ENCODE measurements at places on chromosomes 4 and X.
A peak's percentile ranks its signal among the peaks of the same experiment; 100 is the strongest.

GRCh38 chrX:23935106-23935505, 27.3 kb downstream of the CXorf58 start:
- no peak overlapping the region for H3K4me3 ChIP-seq
- no peak for DNase-seq
- no peaks in the 10 kb centered on the region for H3K36me3 ChIP-seq
- H3K27me3 ChIP-seq: no peaks in the 10 kb centered on the region

- no peak overlapping the region for H3K27ac ChIP-seq
- H3K27me3 ChIP-seq: no peaks in the 10 kb centered on the region
- no peak for DNase-seq
- H3K36me3 ChIP-seq: no peaks in the 10 kb centered on the region
Measured at GRCh38 chrX:127708155-127708554, 344.0 kb downstream of the ACTRT1 start.

DNA sequence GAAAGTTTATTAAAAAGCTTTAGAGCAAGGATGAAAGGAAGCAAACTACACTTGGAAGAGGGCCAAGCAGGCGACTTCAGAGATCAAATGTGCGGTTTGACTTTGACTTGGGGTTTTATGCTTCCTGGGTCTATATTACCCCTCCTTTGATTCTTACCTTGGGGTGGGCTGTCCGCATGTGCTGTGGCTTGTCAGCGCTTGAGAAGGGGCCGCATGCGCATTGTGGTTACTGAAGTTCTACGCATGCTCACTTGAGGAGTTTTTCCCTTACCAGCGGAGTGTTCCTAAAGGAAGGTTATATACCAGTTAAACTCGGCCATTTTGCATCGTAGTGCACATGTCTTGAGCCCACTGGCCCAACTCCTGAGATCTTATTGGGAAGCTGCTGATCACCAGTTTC, 9.9 kb downstream of the ZNF157 start:
- peak; percentile 65 for DNase-seq
- no peaks in the 10 kb centered on the region for H3K27me3 ChIP-seq
- H3K27ac ChIP-seq: peak overlapping the region; percentile 69

- no peak overlapping the region for H3K4me3 ChIP-seq
- H3K27me3 ChIP-seq: no peaks in the 10 kb centered on the region
- H3K27ac ChIP-seq: no peak overlapping the region
- DNase-seq: no peak
- peaks cover 16% of the 10 kb centered on the region for H3K36me3 ChIP-seq
- no peaks in the 10 kb centered on the region for H3K4me1 ChIP-seq
Measured at GRCh38 chrX:7050271-7050670, 97.2 kb upstream of the STS start.

GRCh38 chr4:76680952-76681351, 217.0 kb downstream of the SOWAHB start:
- H3K4me3 ChIP-seq: no peak overlapping the region
- no peak overlapping the region for H3K27ac ChIP-seq
- H3K4me1 ChIP-seq: no peaks in the 10 kb centered on the region
- H3K27me3 ChIP-seq: peaks cover 36% of the 10 kb centered on the region
- DNase-seq: no peak

GRCh38 chr4:16384576-16384975, 158.3 kb upstream of the TAPT1 start:
- no peak for DNase-seq
- H3K36me3 ChIP-seq: no peaks in the 10 kb centered on the region
- no peaks in the 10 kb centered on the region for H3K4me1 ChIP-seq
- no peak overlapping the region for H3K27ac ChIP-seq

GRCh38 chr4:125331116-125331515, 16.4 kb downstream of the FAT4 start:
- H3K4me1 ChIP-seq: no peaks in the 10 kb centered on the region
- peaks cover 4% of the 10 kb centered on the region for H3K27me3 ChIP-seq
- no peak overlapping the region for H3K4me3 ChIP-seq
- H3K36me3 ChIP-seq: no peaks in the 10 kb centered on the region
- no peak for DNase-seq

DNA sequence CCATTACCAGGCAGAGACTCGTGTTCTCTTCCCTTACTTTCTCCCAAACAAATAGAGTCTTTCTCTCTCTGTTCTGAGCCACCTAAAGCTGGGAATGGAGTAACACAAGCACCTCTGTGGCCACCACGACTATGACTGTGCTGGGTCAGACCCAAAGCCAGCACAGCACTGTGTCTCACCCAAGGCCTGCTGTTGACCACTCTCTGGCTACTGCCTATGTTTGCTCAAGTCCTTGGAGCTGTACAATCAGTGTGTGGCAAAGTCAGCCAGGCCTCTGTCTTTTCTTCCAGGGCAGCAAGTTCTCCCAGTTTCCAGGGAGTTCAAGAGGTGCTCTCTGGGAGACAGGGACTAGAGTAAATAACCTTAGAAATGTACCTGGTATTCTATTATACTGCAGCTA, 239.4 kb downstream of the FAM47A start:
- no peaks in the 10 kb centered on the region for H3K4me1 ChIP-seq
- H3K36me3 ChIP-seq: no peaks in the 10 kb centered on the region
- no peaks in the 10 kb centered on the region for H3K27me3 ChIP-seq
- no peak overlapping the region for H3K4me3 ChIP-seq

GRCh38 chr4:47672696-47673095, 165.2 kb downstream of the CORIN start:
- DNase-seq: no peak
- peaks cover 19% of the 10 kb centered on the region for H3K27me3 ChIP-seq
- no peak overlapping the region for H3K27ac ChIP-seq
- H3K36me3 ChIP-seq: no peaks in the 10 kb centered on the region

DNA sequence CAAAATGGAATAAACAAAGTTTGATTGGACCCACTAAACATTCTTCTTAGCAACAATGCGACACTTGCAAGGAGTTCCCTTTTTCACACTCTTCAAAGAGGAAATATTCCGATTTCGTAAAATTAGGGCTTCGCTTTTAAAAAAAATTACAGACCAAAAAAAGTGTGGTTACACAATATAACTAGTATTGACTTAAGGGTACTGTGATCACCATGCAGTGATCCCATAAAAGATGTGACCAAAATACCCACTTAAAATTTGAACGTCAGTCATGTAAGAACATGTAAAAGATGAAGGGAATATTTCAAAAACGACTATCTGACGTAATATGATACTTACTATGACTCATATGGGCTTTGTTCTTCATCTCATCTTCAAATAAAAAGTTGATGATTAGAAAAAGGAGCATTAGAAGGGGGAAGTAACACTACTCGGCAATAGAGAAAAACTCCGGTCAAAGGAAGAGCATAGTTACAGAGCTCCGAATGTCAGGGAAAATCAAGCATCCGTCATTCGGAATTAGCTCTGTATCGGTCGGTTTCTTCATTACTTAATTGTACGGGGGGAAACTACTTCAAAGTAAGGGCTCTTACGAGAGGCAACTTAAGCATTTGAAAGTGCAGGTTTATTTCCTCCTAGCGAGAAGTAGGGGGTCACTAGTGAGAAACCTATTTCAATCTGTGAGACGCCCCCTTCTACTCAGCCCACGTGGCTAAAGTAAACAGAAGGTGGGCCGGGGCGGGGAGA, 1.3 kb upstream of the TET2 start:
- H3K27me3 ChIP-seq: no peaks in the 10 kb centered on the region
- peaks cover 8% of the 10 kb centered on the region for H3K36me3 ChIP-seq
- H3K27ac ChIP-seq: peak overlapping the region; percentile 97
- H3K4me1 ChIP-seq: peaks cover 32% of the 10 kb centered on the region

- no peaks in the 10 kb centered on the region for H3K36me3 ChIP-seq
- H3K27ac ChIP-seq: no peak overlapping the region
- H3K27me3 ChIP-seq: no peaks in the 10 kb centered on the region
- no peak overlapping the region for H3K4me3 ChIP-seq
- no peaks in the 10 kb centered on the region for H3K4me1 ChIP-seq
- no peak for DNase-seq
Measured at GRCh38 chr4:63393544-63393943, 1015.7 kb downstream of the TECRL start.

- H3K27me3 ChIP-seq: no peaks in the 10 kb centered on the region
- H3K27ac ChIP-seq: peak overlapping the region; percentile 89
- peaks cover 24% of the 10 kb centered on the region for H3K4me1 ChIP-seq
- peak; percentile 54 for DNase-seq
Measured at GRCh38 chr4:70704215-70704930, 16.0 kb downstream of the UTP3 start.

GRCh38 chr4:14178421-14178820, 550.9 kb upstream of the BOD1L1 start:
- DNase-seq: no peak
- no peak overlapping the region for H3K4me3 ChIP-seq
- no peaks in the 10 kb centered on the region for H3K27me3 ChIP-seq
- H3K36me3 ChIP-seq: no peaks in the 10 kb centered on the region
- peaks cover 20% of the 10 kb centered on the region for H3K4me1 ChIP-seq

- H3K27me3 ChIP-seq: peaks cover 30% of the 10 kb centered on the region
- H3K36me3 ChIP-seq: no peaks in the 10 kb centered on the region
- peak; percentile 24 for DNase-seq
- H3K4me3 ChIP-seq: peak within 1 kb of the TSS; percentile 64
- no peak within 1 kb of the TSS for H3K27ac ChIP-seq
Measured at GRCh38 chrX:54495814-54496516, at the start of gene FGD1. Gene FGD1 (minus strand): TSS chrX:54496234. CDS start chrX:54495432, 802 bp downstream.

GRCh38 chr4:67714248-67714583, 13.3 kb upstream of the UBA6 start:
- H3K4me1 ChIP-seq: peaks cover 27% of the 10 kb centered on the region
- no peaks in the 10 kb centered on the region for H3K27me3 ChIP-seq
- DNase-seq: peak; percentile 72
- peaks cover 26% of the 10 kb centered on the region for H3K36me3 ChIP-seq
- peak overlapping the region; percentile 22 for H3K4me3 ChIP-seq

DNA sequence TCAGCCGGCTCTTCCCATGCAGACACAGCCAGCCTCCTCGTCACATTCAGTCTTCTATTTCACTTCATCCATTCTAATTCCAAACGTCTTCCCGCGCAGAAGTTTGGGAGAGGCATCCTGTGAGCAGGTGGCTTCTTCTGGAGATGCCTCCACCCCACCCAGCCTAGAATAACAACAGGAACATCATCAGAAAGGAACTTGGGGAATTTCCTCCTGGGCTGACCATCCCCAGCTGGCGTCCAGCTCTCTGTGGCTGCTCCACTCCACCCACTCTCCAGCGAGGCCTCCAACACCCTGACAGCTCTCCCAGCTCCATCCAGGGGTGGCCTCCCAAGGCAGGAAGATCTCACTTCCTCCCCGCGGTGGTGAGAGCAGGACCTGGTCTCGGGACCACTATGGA, 5.5 kb upstream of the C4orf50 start:
- H3K27ac ChIP-seq: no peak overlapping the region
- no peak overlapping the region for H3K4me3 ChIP-seq
- H3K27me3 ChIP-seq: peaks cover 8% of the 10 kb centered on the region
- DNase-seq: no peak
- no peaks in the 10 kb centered on the region for H3K4me1 ChIP-seq

GRCh38 chr4:182832352-182833120, 84.7 kb downstream of the DCTD start:
- no peak overlapping the region for H3K4me3 ChIP-seq
- no peaks in the 10 kb centered on the region for H3K36me3 ChIP-seq
- no peaks in the 10 kb centered on the region for H3K4me1 ChIP-seq
- peaks cover 48% of the 10 kb centered on the region for H3K27me3 ChIP-seq
